ENCODE measurements at places on chromosomes 7 and 10. TPM values are rescaled to one million over a fixed set of nuclear protein-coding genes. Genes with fewer than 3 reads are reported as not detected.

DNA sequence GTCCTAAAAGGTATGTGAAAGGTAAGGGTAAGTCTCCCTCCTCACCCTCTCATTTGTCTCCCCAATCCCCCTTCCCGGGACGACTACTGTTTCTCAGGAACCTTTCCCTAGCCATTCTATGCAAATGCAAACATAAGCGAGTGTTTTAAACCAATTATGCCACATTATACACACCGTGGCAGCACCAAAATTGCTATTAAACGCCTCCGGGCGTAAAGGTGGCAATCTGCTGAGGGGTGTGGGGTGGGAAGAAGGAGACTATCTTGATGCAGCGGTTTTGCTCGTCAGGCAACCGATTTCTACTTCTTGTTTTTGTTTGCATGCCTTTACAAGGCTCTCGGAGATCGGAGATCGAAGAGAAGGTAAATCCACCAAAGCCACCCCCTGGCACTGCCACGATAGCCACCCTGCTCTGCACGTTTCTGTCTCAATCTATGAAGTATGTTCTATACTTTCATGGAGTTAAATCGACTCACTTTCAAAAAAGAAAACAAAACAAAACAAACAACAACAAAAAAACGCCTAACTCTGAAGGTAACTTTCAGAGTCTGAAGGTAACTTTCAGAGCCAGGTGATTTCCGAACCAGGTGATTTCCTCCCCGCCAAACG, 46.0 kb upstream of the CDK1 start:
- no peak for DNase-seq

GRCh38 chr10:1410032-1410431, 327.3 kb downstream of the ADARB2 start:
- DNase-seq = no peak

DNA sequence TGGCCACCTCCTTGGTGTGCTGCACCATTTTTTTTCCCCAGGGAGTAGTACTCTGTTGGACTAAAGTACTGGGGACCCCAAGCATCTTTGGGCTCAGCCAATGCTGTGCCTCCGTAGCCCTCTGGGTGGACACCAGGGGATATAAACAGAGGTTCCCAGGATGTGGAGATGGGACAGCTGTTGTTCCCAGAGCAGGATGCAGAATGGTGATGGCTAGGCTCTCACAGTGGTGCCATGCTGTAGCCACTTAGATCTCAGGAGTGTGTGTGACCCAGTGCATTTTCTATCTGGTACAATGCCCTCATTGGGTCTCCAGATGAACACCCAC, 50.9 kb upstream of the SCIN start:
- DNase-seq = no peak

GRCh38 chr7:94325122-94325475, 69.6 kb upstream of the COL1A2 start:
- DNase-seq = no peak

Gene HMX3
- 3.3 TPM for total RNA-seq

Gene IFIT1B
- total RNA-seq = not detected

DNA sequence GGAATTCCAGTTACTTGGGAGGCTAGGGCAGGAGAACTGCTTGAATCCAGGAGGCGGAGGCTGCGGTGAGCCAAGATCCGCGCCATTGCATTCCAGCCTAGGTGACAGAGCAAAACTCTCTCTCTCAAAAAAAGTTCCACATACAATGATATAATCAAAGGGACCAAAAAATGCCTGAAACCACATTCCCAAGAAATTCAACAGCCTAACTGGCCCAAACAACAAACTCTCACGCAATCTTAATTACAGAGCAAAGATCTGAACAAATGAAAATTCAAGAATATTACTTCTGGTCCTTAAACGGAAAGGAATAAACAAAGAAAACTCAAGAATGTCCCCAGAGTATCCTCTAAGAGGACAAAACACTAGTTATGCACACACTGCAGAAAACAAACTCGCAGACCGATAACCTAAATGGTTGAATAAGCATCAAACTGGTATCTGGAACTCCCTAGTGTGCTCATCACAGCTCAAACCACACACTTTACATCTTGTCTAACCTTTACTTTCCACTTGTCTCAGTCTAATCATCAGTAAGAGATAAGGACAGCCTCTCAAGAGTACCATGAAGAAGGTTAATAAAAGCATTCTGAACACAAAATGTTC, 3.7 kb downstream of the OGA start:
- no peak for DNase-seq

- no peak for DNase-seq
These were observed 348.5 kb downstream of the GRID1 start for GRCh38 chr10:86017841-86018734.

Gene PLCE1
- total RNA-seq = 2.5 TPM

- DNase-seq = no peak
These were observed 13.0 kb upstream of the ANTXRL start for GRCh38 chr10:46273506-46274477.

Gene ELAPOR2
- 13.9 TPM for total RNA-seq

GRCh38 chr10:79101560-79102497, 33.1 kb downstream of the ZMIZ1 start:
- DNase-seq = peak; percentile 46

GRCh38 chr7:47239034-47239433, 342.9 kb downstream of the TNS3 start:
- no peak for DNase-seq

Gene LEP
- not detected for total RNA-seq

Gene TWIST1
- 35.5 TPM for total RNA-seq

DNA sequence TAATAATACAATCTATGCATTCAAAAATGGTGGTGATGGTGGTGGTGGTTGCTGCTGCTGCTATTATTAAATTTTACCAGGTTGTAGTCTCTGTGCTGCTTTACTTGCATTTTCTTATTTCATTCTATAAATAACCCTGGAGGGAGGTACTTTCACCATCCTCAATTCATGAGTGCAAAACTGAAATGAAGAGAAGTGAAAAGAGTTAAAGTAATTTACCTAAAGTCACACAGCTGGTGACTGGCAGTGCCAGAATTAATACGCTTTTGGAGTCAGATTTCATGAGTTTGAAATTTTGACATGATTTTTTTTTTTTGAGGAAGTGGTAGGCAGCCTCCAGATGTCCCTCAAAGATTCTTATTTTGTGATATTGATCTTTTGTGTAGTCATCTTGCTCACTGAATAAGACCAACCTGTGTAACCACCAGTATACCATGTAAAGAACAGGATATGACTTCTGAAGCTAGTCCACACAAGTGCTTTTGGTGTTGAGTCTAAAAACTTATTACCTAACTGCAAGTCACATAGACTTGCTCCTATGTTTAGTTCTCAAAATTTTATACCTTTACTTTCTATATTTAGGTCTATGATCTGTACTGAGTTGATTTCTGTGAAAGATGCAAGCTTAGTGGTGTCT, 218.8 kb downstream of the ZWINT start:
- no peak for DNase-seq

DNA sequence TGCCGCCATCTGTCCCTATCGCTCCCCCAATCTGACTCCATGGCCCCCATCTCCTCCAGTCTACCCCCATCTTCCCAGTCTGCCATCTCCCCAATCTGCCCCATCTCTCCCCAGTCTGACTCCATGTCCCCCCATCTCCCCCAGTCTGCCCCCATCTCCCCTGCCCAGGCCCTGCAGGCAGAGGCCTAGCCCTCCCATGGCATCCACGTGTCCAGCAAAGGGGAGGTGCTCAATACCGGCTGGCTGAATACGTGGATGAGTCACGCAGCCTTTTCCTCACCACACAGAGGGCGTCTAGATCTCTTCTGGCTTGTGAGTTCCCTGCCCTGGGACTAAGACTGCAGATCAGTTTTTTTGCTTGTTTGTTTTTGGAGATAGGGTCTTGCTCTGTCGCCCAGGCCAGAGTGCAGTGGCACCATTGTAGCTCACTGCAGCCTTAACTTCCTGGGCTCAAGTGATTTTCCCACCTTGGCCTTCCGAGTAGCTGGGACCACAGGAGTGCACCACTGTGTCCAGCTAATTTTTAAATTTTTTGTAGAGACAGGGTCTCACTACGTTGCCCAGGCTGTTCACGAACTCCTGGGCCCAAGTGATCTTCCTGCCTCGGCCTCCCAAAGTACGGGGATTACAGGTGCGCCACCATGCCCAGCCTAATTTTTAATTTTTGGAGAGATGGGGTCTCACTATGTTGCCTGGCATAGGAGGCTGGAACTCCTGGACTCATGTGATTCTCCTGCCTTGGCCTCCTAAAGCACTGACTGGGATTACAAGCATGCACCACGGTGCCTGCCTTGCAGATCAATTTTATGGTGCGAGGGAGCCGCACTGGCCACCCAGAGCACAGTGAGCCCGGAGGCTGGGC, 15.3 kb upstream of the GPR146 start:
- peak; percentile 98 for DNase-seq

GRCh38 chr7:158494162-158494586, 93.4 kb downstream of the PTPRN2 start:
- DNase-seq = peak; percentile 43

DNA sequence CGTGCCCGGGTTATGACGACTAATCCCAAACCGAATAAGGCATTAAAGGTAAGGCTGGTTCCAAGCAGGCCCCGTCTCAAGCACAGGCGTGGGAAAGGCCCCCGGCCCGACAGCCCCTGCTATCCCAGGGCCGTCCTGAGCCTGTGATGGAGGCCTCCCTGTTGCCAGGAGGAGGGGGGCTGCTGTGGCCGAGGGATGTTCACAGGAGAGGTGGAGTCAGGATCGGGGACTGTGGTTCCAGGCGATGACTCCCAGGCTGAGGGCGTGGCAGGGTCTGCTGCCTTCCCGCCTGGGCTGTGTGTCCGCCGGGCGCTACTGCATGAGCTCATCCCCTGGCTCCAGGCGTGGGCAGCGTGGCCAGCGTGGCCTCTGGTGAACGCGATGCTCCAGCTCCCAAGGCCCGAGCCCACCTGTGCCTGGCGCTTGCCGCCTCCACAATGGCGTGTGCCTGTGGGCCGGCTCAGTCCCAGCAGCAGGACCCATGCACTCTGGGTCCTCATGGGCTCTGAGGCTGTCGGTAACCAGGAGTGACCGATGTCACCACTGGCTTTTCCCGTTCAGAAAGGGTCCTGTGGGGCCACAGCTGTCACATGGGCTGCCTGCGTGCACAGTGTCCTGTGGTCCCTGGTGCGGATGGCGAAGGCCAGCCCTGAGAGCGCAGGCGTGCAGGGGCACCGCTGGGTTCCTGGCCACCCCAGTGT, 8.8 kb downstream of the MAFK start:
- DNase-seq = peak; percentile 62

DNA sequence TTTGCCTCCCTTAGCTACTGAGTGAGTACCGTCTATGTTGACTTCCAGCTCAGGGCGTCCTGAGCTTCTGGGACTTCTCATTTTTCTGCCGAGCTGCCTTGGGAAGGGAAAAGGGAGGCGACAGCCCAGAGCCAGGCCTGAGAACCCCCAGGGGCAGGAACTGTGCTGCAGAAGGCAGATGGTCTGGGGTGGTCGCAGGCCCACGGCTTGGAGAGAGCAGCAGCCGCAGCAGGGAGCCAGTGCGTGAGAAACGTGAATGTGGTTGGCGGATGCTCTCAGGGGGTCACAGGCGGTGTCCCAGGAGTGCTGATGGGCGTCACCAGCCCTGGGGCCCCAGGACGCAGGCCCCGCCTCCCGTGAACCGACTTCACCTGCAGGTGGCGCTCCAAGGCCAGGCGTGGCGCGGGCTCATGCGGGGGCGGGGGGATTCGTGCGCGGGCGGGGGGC, 9.2 kb upstream of the PWWP2B start:
- peak; percentile 63 for DNase-seq

DNA sequence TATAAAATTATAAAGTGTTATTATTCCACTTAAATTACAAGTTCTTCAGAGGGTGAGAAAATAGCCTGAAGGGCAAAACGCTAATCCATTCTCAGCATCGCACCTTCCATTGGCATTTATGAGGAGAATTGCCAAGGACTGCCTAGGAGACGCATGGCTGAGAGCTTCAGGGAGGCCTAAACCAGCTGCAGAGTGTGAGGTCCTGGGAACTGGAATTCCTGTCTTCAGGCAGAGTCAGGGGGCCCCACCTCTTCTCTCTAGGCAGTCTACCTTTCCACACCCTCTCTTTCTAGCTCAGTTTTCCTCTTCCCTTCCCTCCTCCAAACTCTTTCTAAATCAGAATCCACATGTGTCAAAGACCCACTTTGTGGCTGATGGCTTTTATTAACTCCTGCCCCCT, 35.3 kb downstream of the LRRC72 start:
- DNase-seq = no peak

Gene CASP2
- 16.0 TPM for total RNA-seq

GRCh38 chr10:73095481-73096021, 1.1 kb downstream of the P4HA1 start:
- DNase-seq = peak; percentile 53

GRCh38 chr10:7846591-7846990, 28.3 kb downstream of the TAF3 start:
- DNase-seq = no peak

Gene ANK3
- 15.0 TPM for total RNA-seq

All from Daoy (cell line).